NCI-H1048 (cell line): ENCODE measurements at places on chromosomes 16 and 17.

- no peak for DNase-seq
These were observed 421 bp downstream of the STAT3 start for GRCh38 chr17:42387661-42388380.

- DNase-seq = no peak
These were observed 186.7 kb downstream of the MSI2 start for GRCh38 chr17:57442914-57443571.

DNA sequence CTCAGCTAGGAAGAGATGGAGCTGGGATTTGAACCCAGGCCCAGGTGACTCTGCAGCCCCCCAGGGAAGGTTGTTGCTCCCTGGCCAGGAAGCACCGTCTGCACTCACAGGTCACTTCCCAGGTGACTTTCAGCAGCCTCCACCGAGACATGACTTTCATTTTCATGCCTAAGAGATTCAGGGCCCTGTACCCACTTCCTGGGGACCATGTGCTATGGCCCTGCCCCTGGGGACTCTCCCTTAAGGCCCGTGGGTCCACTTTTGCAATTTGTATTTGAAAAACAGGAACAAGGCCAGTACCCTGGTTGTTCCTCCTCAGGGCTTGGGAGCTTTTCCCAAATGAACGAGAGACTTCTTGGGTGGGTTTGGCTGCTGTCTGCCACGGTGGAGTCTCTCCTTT lies 191.0 kb downstream of the IRF8 start:
- no peak for DNase-seq

DNA sequence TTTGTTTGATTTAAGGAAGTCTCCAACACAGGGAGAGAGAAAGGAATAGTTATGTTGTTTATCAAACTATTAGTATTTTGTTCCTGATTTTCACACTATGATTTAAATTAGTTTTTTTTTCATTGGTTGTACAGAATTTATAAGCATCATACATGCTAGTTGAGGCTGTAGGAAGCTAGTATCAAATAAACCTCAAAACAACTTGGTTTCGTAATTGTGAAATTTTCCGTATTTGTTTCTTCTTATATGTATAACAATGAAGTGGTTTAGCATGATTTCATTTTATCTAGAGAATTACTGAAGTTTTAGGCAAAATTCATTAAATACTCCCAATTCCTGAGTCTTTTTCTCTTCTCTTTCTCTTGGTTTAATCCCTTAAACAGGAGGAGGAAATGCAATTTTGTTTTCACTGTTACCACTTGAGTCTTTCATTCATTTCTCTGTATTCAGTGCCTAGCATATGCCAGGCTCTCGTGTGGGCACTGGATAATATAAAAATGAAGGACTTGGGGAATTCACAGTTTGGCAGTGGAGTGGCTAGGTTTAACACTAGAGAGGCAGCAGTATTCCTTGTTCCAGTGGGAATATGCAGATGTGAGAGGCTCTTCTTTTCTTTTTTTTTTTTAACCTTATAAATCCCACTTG lies 1.8 kb downstream of the CYLD start:
- DNase-seq = no peak

DNA sequence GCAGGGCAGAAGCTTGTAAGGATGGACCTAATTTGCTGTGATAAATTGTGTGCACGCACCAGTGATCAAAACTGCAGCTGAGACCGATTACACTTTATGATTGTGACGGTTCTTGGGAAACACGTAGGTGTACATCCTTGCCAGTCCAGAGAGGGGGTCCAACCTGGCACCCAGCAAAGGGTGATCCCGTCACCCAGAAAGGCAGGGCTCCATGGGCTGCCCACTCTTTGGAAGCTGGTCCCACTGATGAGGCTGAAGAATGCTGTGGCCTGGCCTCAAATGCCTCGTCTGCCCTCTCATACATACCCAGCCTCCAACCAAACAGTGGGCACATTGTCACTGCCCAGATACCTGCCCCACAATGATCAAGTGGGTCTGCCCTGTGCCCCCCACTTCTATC lies 132.0 kb downstream of the C16orf78 start:
- DNase-seq = no peak

- DNase-seq = no peak
These were observed 3.8 kb downstream of the PRR29 start for GRCh38 chr17:64001763-64002529.

DNA sequence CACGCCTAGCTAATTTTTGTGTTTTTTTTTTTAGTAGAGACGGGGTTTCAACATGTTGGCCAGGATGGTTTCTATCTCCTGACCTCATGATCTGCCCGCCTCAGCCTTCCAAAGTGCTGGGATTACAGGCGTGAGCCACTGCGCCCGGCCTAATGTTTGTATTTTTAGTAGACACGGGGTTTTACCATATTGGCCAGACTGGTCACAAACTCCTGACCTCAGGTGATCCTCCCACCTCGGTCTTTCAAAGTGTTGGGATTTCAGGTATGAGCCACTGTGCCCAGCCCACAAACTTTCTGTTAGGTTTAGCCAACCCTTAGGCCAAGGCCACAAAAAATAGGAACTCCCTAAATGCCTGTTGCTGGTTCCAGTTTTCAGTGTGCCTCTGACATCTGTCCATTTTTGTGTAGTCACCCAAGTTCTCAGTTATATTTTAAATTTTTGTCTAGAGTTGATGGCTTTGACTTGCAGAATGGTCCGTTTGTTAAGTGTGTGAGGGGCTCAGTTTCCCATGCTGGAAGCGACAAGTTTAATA lies 12.7 kb downstream of the CCL16 start:
- DNase-seq = no peak

DNA sequence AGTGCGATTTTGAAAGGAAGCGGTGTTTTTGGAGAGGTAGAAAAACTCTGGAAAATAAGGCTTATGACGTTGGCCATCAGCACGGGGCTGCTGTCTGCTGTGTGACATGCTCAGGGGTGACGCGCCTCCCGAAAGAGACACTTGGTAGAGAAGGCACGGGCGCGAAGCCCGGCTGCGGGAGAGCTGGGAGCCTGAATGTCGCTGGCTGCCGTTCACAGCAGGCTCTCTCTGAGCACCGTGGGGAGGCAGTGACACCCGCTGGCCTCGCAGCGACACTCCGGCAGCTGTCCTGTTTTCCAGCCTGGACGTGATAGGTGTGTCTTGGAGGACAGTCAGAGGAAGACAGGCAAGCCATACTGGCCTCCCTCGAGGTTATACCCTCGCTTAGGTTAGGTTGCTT lies 759.1 kb upstream of the RBFOX1 start:
- no peak for DNase-seq

- no peak for DNase-seq
These were observed 28.2 kb upstream of the KPNB1 start for GRCh38 chr17:47621293-47622179.

DNA sequence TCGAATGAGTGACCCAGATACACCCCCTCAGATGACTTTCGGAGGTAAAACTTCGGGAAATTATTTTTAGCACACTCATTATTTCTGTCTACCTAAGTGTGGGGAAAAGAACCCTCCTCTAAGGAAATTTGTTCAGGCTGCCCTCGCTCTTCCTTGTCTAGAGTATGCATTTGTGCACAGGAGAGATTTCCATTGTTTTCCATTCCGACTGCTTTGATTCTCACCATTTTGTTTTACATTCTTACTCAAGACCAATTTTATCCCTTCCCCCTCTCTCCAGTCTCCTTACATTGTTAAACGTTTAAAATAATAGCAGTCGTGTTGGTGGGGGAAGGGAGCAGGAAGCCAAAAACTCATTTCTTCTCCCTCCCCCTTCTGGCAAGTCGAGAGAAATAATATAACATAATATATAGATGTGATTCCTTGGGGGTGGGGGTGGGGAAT lies 1.5 kb upstream of the CHD3 start:
- peak; percentile 65 for DNase-seq

- no peak for DNase-seq
These were observed 23.8 kb downstream of the SPG7 start for GRCh38 chr16:89531821-89532526.

DNA sequence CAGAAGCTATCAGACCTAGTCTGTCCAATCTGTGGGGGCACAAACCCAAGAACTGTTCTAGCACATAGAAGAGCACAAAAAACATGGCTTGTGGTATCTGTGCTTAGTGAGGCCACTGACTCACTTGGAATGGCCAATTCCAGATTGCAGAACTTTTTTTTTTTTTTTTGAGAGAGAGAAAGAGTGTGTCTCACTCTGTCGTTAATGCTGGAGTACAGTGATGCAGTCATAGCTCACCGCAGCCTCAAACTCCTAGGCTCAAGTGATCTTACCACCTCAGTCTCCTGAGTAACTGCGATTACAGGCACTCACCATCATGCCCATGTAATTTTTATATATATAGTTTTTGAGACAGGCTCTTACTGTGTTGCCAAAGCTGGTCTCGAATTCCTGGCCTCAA lies 77.2 kb upstream of the CLEC3A start:
- DNase-seq = no peak

DNA sequence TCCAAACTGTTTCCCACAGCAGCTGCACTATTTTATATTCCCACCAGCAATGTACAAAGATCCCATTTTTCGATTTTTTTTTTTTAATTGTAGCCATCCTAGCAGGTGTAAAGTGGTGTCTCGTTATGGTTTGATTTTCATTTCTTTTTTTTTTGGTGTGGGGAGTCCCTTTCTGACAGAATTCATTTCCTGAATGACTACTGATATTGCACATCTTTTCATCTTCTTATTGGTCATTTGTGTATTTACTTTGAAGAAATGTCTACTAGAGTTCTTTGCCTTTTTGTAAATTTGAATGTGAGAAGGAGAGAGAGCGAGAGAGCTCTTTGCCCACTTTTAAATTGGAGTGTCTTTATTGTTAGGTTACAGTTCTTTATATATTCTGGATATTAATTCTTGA lies 14.0 kb downstream of the CYB5B start:
- no peak for DNase-seq

- no peak for DNase-seq
These were observed 7.3 kb downstream of the FMNL1 start for GRCh38 chr17:45228763-45229539.

DNA sequence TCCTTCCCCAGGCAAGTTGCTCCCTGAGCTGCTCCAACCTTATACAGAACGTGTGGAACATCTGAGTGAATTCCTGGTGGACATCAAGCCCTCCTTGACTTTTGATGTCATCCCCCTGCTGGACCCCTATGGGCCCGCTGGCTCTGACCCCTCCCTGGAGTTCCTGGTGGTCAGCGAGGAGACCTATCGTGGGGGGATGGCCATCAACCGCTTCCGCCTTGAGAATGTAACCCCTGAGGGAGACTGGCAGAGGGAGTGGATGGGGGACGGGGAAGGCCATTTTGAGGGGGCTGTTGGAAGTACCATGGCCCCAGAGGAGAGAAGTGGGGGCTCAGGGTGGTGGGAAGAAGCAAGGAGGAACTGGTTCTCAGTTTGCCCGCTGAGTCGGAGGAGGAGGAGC lies 2.0 kb downstream of the COASY start:
- no peak for DNase-seq

GRCh38 chr17:69757688-69758430 lies 317.2 kb upstream of the KCNJ16 start:
- DNase-seq = no peak

DNA sequence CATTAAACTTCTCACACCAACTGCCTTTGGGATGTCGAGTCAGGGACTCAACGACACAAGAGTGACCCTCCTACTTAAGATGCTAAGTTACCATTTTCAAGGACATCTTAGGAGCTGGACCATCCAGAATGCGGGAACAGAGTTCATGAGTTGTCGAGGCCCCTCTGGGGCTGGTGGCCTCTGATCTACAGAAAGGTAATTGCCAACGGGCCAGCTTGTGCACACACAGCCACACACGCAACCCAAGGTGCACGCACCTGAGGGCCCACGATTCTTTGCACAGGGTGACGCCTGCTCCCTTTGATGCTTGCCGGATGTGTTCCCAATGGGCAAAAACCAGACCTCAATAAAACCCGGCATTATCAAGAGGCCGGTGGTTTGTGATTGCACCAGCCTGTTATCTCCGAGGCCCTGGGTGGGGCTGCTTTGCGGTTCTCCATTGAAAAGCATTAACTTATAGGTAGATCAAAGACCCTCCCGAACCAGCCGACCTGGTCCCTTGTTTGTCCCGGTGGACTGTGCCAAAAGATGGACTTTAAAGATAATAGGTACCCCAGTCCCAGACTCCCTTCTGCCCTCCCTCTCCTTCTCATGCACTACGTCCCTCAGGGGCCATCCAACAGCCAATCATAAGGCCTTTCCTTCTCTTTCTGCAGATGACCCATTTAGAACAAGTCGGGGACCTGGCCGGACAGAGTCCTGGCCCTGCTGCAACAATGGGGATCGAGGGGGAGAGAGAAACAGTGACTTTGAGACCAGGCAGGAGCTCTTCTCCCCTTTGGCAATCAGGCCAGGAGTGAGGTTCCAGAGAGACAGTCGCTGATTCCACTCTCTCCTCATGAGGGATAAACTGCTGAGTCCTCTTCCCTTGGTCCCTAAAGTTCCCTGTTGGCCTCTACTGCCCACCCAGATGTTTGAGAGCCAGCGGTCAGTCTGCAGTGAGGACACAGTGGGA lies 292.5 kb downstream of the SOX9 start:
- DNase-seq = no peak

- DNase-seq = no peak
These were observed 103.6 kb downstream of the LITAF start for GRCh38 chr16:11482946-11483748.

DNA sequence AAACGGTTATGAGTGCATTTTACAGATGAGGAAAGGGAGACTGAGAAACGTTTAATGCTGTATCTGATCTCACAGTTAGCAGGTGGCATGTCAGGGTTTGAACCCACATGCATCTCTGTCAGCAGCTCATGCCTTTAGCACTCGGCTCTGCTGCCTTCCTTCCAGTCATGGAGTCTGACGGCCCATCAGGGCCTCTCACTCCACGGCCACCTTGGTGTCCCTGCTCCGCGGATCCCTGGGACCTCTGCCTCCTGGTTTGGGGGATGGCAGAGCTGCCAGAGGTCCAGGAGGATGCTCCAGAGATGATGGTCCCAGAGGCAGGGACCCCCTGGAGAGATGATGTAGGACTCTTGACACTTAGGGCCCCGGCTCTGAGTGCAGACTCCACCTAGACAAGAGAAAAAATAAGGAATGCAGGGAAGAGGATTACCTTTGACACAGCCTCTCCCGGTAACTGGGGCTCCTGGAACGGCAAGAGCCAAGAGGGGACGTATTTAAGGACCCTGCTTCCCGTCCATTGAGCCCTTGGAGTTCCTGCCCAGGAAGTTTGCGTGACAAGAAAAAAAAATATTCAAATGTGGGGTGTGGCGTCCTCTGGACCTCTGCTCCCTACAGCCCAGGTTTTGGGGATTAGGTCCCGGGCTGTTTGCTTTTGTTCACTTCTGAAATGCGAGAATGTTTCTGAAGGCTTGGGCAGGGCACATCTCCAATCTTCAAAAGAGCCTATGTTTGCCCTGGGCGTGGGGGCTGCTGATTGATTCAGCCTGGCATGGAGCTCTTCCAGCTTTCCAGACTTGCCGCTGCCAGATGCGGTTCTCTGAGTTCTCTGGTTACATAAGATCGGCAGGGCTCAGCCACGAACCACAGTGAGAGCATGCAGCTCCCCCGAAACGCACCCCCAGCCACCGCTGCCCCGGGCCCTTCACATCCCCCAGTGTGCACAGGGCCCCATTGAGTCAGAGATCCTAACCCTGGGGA lies at the start of gene ALDH3A1:
TSS of gene ALDH3A1 (minus strand) at position 470 of the 978 bp plus-strand sequence. CDS start 3,169 bp downstream, outside the sequence.
- no peak for DNase-seq

- no peak for DNase-seq
These were observed 122.3 kb downstream of the ABCC1 start for GRCh38 chr16:16071631-16072244.
